ENCODE measurements at places on chromosomes 13 and 19.

- no peak for DNase-seq
These were observed 1381.9 kb downstream of the EFNB2 start for GRCh38 chr13:105153611-105154010.

DNA sequence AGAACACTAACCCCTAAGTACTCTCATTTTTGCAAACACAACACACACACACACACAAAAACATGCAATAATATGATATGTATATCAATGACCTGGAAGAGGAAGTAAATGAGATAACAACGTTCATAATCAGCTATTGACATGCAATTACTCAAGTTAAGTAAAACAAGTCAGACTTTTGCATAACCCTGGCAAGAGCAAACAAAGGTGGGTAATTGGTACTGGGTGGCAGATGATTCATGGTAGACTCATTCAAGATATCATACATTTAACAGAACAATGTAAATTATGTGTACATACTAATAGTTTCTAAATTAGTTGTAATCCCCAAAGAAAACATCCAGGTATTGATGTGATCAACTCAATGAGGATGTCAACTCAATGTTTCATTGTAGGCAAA, 508.8 kb downstream of the DACH1 start:
- no peak for DNase-seq

DNA sequence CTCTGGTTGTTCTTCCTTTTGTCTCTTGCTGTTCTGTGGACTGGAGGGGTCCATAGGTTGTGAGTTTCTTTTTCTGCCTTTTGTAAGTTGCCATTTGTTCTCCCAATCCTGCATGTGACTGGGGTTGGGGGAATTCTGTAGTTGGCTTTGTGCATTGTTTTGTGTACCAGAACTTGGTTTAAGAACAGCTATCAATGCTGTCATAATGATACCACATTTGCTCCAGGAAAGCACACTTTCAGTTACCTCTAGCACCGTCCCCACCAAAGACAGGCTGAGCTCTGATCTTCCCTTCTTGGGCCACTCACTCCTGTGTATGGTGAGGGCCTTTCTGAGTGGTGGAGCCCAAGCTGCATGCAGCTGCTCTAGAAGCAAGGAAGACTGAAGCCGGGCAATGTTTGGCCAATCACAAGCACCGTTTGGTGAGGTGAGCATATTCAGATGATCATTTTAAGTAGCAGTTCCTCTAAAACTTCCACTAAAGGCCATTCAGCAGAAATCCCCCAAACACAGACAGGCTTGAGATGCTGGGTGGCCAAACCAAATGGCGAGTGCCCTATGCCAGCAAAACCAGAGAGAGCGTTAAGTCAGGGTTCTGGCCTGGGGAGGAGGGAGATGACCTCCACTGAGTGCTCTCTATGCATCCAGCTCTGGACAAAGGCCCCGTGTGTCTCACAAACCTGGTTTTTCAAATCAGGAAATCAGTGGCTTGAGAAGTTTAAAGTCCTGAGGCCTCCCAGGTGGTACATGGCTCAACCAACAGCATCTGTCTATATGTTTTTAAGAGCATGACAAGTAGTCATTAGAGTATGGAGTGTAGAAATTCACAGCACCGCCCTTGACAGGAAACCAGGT, 120.7 kb upstream of the SPATA13 start:
- no peak for DNase-seq

GRCh38 chr13:24860770-24861169, 96.8 kb downstream of the RNF17 start:
- DNase-seq = no peak

DNA sequence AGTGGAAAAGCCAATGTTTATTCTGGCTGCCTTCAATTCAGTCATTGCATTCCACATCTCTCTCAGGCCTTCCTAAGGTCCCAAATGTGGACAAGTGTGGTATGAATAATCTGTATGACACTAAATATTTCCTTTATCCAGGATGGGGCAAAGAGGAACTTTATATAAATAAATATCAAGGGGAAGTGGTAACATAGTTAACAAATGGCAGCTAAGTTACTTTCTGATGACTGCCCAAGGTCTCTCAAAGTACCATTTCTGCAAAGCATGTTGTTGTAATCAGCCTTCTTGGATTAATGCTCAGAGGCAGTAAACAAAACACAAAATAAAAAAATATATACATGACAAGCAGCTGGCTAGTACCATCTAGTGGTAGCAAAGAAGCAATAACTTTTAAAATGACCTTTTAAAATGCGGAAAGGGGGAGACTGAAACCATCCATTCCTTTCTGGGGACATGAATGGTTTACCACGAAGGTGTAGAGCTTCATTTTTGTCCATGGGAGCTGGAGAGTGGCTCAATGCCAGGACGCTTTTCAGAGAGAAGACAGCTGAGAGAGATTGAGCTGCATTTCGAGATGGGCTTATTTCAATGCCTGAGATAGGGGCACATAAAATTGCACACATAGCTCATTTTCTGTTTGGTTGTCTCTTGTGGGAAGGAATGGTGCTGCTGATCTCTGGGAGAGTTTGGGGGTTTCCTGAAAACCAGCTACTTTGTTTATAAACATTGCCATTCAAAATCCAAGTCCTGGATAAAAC, 259.2 kb downstream of the RFC3 start:
- DNase-seq = peak; percentile 37

Data from dermis blood vessel endothelial cell (primary cell).